GM13977 (cell line): ENCODE measurements at places on chromosomes 7 and 10.
A peak's percentile ranks its signal among the peaks of the same experiment; 100 is the strongest.

- DNase-seq, result no peak
Measured at GRCh38 chr10:102157224-102157623, 5.0 kb downstream of the NOLC1 start.

- no peak for DNase-seq
Measured at GRCh38 chr10:70681731-70682005, 9.4 kb downstream of the ADAMTS14 start.

- DNase-seq, result no peak
Measured at GRCh38 chr7:151905353-151905752, 28.4 kb upstream of the PRKAG2 start.

- DNase-seq, result no peak
Measured at GRCh38 chr10:73083221-73083620, 13.4 kb downstream of the P4HA1 start.

DNA sequence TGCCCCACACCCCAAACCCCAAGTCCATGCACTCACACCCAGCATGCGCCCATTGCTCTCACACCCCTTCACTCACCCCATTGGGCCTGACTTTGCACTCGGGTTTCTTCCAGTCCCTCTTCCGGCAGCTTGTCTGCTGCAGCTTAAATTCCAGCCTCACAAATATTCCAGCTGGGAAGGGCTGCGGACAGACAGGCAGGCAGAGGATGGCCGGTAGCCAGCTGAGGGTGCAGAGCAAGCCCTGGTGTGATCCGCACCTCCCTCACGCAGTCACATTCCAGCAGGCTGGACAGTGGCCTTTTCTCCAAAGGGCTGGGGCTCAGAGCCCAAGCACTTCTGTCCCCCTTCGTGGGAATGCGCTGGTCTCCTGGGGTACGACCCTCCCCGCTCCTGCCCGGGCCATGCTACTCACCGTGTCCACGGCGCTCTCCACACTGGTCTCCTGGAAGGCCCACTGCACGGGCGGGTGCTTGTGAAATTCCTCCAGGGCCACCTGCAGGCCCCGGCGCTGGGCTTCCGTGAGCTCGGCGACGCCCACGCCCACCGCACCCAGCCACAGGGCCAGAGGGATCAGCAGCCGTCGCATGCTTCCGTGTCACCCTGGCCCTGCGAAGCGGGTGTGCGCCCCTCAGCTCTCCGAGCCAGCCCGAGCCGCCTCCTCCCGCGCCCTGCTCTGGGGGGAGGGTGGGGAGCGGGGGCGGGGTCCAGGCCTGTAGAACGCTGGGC, 1.2 kb downstream of the RARRES2 start:
- no peak for DNase-seq

DNA sequence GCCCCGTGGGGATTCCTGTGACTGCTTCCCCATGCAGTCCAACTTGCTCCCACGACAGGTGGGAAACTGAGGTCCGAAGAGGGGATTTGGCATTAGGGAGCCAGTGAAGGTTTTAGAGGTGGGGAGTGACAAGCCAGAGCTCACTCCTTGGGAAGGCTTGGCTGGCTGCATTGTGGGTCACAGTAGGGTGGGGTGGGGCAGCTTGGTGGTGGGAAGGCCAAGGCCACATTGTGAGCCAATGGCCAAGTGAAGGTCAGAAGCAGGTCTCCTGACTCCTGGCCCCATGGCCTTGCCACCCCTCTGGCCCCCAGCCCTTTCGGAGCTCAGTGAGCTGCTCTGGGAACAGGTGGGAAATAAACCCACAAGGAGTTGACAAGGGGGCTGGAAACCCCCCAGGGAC, 2.5 kb downstream of the C10orf105 start:
- no peak for DNase-seq

DNA sequence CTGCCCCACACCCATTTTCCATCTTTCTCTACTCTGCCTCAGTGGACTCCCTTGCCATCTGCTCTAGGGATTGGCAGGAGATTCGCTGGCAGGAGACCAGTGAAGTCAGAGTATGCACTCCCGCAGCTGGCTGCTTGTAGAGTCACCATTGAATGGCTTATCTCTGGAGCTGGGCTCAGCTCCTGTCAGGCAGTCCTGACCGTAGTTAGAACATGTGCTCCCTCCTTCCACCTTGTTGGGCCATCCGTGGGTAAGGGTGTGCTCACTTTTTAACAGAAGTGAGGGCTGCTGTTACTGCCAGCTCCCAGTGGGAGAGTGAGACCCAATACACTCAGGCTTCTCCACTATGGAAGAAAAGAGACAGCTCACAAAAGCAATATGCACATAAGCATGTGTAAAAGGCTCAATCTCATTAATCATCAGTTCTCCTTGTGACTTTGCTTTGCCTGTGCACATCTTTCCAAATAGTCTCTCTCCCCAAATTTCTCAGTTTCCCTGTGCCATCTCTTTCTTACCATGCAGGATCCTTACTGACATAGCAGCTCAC, 773.3 kb downstream of the GRID1 start:
- no peak for DNase-seq

DNA sequence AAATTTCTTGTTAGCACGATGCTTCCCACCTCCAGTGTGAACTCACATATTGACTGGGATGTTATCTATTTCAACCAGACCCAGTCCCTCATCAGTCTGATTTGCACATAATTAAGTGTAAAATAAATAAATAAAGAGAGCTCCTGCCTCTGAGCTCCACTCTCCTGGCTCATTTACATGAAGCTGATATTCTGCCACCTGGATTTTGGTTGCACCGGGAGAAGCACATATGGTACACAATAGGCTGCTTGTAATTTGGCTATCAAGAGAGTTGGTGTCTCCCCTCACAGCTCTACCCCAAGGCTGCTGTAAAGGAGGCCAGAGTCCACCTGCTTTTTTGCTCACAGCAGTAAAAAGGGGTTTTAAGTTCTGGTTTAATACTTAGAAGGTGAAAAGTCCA, 610.5 kb downstream of the KCNMA1 start:
- DNase-seq, result no peak

GRCh38 chr7:38335128-38335491, 61.7 kb upstream of the TARP start:
- DNase-seq, result no peak

DNA sequence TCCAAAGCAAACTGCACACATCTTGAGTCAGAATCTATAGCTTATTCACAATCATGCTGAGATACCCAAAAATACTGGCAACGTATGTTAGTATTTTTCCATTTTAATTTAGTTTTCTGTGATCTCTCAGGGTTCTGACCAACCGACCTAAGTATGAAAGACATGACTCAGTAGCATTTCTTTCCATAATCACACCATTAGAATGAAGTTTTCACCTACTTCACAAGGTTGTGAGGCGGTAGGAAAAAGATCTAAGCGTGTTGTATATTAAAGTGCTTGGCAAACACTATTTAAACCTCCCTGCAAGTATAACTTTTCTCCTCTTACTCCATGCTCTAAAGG, 49.1 kb downstream of the PLCE1 start:
- no peak for DNase-seq

GRCh38 chr7:29285444-29285793, 90.8 kb downstream of the CHN2 start:
- DNase-seq, result peak; percentile 24

- no peak for DNase-seq
Measured at GRCh38 chr10:121288864-121289661, 309.2 kb downstream of the FGFR2 start.

DNA sequence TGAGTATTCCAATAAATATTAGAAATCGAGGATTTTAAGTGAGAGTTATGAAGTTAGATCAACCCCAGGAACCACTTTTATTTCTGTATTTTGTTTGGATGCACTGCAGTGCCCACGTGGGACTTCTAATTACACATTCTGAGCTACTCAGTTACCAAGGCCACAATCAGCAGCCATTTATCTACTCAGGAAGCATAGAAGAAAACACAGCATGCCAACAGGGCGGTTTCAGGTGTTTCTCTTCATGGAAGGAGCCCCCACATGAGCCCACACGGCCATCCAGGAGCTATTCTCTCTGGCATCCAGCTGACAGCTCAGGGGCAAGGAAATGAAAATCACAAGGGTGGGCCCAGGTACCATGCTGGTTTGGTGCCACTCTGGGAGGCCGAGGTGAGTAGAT, 266.5 kb upstream of the MKLN1 start:
- no peak for DNase-seq

- DNase-seq, result peak; percentile 7
Measured at GRCh38 chr10:101939008-101939648, 95.5 kb upstream of the KCNIP2 start.

DNA sequence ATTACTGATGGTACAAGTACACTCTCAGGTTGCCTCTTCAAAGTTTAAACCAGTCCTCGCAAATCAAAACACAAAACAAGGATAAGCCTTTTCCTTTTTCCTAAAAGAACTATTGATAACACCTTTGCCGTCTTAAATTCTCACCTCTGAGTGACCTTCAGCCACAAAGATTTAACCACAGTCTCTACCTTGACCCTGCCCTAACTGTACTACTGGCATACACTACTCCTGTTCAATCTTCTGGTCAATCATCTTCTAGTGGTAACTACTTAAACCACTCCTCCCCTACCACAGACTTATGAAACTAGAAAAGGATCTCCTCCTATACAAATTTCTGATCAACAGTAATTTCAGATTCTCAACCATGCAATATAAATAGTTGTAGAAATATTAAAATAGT, 15.1 kb downstream of the UPF2 start:
- DNase-seq, result no peak

DNA sequence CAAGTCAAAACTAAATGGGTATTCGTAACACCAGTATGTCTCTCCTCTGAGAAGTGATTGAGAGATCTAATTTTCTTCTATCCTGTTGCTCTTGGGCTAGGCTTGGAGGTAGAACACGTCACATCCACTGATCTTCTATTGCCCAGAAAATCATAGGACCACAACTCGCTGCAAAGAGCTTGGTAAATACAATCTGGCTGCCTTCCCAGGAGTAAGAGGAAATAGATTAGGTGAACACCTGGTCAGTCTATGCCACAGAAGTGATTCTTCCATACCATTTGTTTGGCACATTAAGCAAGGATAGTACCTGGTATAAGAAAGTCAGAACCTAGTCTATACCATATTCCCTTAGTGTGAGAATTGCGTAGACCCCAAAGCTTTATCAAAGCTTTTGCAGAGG, 129.3 kb upstream of the PHYHIPL start:
- DNase-seq, result no peak
